ENCODE measurements at places on chromosomes 1 and 21.
A peak's percentile ranks its signal among the peaks of the same experiment; 100 is the strongest.

GRCh38 chr1:198725090-198725489 is 86.2 kb downstream of the PTPRC start:
- no peak for DNase-seq

- no peak for DNase-seq
Observed at GRCh38 chr1:188429386-188429785, 1600.6 kb downstream of the PLA2G4A start.

DNA sequence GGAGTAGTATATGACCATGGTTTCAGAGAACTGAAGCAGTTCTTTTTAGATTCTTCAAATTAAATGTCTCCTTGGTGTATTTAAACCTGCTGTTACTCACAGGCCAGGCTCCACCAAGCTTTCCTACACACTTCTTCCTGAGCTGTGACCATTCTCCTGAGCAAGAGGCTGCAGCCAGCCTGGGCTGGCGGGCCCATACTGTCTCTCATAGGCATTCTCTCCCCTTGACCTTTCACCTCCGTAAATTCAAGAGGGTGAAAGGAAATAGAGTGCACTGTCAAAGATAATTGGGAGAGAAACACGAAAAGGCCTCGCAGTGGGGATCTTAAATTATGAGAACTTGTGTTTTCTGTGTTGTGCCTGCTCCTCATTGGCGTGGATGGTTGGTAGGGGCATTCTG is 2.3 kb downstream of the ARF1 start:
- no peak for DNase-seq

GRCh38 chr1:192943108-192943507 is 116.1 kb downstream of the UCHL5 start:
- DNase-seq, result no peak

DNA sequence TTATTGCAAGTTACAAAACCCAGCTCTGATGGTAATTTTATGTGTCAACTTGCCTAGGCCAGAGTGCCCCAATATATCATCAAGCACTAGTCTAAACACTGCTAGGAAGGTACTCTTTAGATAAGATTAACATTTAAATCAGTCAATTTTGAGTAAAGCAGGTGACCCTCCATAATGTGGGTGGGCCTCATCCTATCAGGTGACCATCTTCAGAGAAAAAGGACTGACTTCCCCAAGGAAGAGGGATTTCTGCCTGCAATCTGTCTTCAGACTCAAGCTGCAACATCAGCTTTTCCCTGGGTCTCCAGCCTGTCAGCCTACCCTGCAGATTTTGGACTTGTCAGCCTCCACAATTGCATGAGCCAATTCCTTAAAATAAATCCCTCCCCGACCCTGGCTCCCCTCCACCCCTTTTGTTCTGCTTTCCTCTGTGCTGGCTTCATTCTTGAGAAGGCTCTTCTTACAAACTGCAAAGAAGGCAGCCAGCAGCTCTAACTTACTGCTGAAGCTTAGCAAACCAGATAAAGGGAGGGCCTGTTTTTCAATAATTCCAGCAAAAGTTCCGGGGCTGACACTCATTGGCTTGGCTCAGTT is 56.4 kb upstream of the RUNX3 start:
- no peak for DNase-seq

GRCh38 chr1:26787381-26787705 is 407 bp upstream of the PIGV start:
- DNase-seq, result peak; percentile 62

GRCh38 chr1:193705554-193705981 is 519.2 kb upstream of the B3GALT2 start:
- no peak for DNase-seq

DNA sequence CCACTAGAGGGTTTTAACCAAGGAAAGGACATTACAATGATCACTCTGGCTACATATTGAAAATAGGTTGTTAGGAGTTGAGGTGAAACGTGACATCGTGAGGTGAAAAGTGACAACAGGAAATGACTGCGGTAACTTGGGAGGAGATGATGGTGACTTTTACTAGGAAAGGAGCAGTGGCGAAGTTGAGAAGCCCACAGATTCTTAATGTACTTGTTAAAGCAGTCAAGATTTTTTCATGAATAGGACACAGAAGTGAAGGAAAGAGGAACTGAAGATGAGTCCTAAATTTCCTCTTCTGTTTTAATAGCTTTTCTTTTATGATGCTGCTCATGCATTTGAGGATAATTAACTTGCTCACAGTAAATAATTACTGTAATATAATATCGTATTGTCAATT is 59.5 kb downstream of the OMA1 start:
- DNase-seq, result no peak

DNA sequence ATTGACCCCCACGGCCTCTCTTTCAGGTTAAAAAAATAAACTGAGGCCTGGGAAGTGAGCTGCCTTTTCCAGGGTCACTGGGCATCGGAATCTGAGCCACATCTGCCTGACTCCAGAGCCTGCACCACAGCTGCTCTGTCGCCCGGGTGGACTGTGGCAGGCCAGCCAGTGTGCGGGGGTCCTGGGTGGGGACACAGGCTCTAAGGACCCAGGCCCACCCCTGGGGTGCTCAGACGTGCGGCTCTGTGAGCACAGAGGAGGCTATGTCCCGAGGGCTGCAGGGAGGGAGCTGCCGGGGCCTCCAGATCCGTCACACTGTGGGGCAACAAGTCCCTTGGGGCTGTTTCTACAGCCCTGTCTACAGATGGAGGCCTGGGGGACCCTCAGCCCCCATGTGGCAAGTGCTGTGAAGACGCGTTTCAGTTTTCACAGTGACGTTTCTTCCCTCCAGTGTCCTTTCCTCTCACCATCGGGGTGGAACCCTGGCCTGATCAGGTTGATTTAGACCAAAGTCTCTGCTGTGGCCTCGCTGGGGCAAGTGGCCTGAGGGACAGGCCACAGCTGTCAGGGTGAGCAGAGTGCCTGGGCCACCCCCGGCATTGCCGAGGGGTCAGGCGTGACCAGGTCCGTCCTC is 39.2 kb upstream of the ACTRT2 start:
- no peak for DNase-seq

- DNase-seq, result no peak
Observed at GRCh38 chr1:186682736-186683135, 2.5 kb upstream of the PTGS2 start.

DNA sequence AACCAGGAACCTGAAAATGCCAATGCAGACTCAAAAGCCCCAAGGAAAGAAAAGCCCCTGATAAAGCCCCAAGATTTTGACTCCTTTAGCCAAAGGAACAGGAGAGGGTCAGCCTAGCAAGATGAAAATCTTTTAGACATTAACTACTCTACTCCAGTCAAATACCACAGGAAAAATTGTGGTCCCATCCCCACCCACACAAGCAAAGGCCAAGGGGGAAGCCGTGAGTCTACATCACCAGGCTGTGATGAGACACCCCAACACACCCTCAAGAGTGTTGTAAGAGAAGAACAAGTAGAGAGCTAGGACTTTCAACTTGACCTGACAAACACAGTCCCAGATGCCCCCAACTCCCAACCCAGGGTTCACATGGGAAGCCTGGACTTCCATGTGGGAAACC is 192.8 kb upstream of the NR5A2 start:
- no peak for DNase-seq

DNA sequence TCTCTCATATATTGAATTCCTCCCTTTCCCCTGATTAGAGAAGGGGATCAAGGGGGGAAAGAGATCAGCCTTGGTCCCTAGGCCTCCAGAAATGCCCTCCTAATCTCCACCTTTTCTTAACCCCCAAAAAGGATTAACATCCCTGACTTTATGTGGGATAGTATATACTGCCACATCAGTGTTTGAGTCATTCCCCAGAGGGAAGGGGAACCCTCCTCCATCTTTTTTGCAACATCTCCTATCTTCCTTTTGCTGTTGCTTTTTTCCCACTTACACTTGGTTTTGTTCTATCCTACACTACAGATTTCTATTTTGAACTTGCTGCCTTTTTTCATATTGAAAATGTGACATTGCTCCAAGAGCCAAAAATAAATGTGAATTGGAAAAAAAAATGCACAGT is 65.4 kb upstream of the PODN start:
- DNase-seq, result no peak

- DNase-seq, result no peak
Observed at GRCh38 chr1:212618466-212619210, 10.1 kb downstream of the ATF3 start.

- DNase-seq, result no peak
Observed at GRCh38 chr1:208868554-208868953, 624.4 kb upstream of the PLXNA2 start.

GRCh38 chr1:17958704-17959103 is 148.9 kb upstream of the IGSF21 start:
- no peak for DNase-seq

GRCh38 chr1:115982400-115982799 is 6.1 kb downstream of the SLC22A15 start:
- no peak for DNase-seq

Measured in stimulated activated CD8-positive, alpha-beta memory T cell treated with anti-CD3 and anti-CD28 coated beads, Interleukin-12 subunit alpha, Interleukin-12 subunit beta, amount 100 ng/mL, for 4 hours (primary cell).